ENCODE measurements at places on chromosomes 7 and 10.

DNA sequence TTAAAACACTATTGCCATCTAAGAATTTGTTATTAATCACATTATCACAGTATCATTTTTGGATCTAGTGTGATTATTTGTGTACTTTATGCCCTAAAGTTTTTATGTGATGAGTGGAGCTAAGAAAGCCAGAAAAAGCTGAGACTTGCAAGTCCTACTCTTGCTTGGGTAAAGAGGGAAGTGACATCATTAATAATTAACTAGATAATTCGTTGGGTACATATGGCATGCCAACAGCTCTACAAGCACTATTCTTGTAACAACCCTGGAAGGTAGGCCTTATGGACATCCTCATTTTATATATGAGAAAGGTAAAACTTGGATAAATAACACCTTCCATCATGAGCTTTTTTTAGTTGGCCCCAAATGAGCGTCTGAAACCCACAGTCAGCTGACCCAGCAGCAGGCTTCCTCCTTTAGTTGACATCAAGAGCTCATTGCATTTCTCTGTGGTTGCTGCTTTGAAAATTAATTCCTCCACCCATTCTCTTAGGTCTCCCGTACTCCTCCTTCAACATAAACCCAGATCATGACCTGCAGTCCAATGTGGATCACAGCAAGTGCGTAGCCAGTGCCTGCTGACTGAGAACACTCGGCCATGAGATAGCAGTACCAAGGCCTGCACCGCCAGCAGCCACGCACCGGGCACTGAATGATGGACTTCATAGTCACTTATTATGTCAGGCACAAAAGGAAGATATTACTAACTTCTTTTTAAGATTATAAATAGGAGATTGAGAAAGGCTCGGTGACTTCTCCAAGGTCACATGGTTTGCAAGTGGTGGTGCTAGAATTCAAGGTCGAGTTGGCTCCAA is 292.0 kb upstream of the AOAH start:
- DNase-seq: no peak

DNA sequence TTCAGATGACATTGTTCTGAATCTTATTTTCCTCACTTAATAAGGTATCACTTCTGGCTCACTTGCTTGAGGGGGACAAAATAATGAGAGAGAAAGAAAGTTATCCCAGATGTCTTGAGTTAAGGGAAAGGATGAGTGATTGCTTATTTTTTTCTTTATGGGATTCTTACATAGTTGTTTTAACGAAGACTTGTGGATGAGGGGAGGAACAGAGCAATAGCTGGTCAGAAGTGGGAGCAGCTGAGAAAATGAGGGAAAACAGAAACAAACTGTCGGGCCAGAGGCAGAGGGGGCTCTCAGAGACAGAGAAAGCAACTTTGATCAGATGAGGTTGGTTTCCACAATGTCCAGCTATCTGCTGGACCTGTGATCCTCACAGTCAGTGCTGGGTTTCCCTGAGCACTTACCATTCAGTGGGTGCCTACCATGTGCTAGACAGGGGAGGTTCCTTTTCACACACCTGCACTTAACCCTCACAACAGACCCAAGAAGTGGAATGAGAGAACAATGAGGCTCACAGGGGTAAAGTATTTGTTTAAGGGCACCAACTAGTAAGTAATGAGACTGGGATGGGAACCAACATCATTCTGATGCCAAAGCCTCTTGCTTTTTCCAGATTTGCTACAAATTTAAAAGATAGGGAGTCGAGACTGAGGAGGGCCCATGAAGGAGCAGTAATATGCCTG is 64.2 kb downstream of the BICC1 start:
- no peak for DNase-seq

DNA sequence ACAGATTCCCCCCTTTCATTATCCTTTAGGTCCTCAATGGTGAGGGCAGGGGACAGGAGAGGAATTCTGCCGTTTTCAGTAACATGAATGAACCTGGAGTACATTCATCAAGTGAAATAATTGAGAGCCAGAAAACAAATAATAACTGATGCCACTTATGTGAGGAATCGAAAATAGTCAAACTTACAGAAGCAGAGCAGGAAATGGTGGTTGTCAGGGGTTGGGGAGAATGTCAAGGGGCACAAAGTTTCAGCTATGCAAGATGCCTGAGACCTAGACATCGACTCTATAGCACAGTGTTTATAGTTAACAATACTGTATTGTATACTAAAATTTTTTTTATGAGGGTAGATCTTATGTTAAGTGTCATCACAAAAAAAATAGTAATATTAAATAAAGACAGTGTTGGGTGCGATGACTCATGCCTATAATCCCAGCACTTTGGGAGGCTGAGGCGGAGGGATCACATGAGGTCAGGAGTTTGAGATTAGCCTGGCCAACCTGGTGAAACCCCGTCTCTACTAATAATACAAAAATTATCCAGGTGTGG is 1219.8 kb downstream of the GATA3 start:
- no peak for DNase-seq

DNA sequence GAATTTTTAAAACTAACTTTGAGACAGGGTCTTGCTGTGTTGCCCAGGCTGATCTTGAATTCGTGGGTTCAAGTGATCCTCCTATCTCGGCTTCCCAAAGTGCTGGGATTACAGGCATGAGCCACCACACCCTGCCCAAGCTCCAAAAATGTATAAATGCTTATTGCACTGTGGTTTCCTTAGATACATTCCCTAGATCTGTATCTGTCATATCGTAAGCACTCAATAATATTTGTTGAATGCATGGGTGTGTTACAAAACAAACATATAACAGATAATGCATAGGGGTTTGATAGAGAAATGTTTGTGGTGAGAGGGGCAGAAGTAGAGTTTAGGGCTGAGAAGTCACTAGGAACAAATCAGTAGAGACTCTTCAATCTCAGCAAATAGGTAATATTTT is 955.3 kb upstream of the C7orf33 start:
- no peak for DNase-seq

DNA sequence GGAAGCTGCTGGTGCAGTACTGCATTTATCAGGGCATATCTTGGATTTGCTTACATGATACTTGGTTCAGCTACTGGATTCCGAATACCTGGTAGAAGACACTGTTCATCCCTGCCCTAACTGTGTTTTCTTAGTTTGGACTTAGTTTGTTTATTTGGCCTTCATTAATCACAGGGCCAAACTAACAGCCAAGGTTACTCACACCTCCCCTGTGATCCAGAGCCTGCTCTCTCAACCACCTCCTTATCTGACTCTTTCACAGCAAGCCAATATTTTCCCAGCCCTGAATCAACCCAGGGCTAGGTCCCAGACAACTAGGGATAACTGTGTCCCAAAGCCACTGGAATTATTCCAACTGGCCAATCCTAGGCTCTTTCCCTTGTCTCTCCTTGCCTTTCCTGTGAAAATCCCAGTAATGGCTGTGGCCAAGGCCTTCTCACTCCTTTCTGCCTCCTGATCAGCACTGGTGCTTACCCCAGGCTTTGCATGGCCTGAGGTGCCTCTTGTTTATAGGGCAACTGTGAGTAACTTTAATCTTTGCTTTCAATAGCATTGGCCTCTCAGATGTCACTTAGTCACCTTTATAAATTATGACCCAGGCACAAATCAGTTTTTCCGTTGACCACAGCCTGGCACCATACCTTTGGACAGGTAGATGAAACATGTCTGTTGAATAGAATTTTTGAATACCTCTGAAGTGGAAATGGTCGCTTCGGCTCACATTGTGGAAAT is 9.3 kb upstream of the JCAD start:
- no peak for DNase-seq

GRCh38 chr7:44195889-44196288 is 4.9 kb upstream of the YKT6 start:
- no peak for DNase-seq

GRCh38 chr10:62492870-62493180 is 118.7 kb downstream of the ZNF365 start:
- DNase-seq: no peak

DNA sequence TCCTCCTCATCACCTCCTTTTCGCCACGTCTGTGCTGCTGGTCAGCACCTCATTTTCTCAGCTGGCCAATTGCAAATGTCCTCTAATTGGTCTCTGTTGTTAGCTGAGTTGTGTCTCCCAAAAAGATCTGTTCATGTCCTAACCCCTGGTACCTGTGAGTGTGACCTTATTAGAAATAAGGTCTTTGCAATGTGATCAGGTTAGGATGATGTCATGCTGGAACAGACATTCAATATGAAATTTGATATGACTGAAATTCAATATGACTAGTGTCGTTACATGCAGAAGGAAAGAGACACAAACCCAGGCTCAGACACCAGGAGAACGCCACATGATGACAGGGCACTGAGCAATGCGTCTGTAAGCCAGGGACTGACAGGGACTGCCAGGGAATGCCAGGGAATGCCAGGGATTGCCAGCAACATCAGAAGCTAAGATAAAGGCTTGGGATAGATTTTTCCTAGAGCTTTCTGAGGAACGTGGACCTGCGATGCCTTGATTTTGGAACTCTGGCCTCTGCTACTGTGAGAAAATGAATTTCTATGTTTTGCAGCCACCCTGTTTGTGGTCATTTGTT is 77.5 kb upstream of the CXCL12 start:
- DNase-seq: no peak

DNA sequence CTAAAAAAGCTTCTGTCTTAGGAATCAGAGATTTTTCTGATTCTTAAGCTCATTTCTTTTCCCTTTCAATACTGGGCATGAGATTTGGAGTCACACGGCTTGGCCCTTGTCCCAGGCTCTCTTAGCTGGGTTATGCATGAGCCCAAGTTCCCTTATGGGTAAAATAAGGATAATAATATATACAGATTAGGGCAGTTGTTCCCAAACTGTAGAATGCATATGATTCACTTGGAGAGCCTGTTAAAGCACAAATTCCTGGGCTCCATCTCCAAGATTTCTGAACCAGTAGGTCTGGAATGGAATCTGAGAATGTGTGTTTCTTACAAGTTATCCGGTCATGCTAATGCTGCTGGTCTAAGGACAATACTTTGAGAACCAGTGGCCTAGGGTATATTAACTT is 154.0 kb downstream of the REEP3 start:
- no peak for DNase-seq

GRCh38 chr7:11478426-11478825 is 353.6 kb downstream of the THSD7A start:
- DNase-seq: no peak

DNA sequence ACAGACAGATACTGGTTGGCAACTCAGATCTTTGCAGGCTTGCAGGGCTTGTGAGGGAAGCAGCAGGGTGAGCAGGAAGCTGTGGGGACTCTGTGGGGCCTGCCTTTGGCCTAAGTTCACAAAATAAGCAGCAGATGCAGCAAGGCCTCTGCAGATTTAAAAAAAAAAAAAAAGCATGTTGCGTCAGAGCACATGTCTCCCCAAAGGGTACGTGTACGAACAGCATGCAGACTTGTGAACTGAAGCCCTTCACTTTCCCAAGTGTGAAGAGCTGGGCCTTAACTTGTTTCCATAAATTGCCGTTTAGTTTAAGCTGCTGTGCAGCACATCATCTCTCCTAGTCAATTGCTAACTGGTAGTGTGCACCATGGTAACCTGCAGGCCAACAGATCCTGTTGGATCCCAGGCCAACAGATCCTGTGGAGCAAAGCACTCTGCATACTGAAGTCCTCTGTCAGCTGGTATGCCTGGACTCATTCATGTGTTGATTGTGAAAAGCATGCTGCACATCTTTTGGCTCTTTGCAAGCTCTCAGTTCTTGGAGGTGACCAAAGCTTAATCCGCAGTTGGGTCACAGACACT is 10.8 kb upstream of the XPNPEP1 start:
- no peak for DNase-seq

GRCh38 chr10:133336118-133336576 is 549 bp downstream of the CALY start:
- DNase-seq: no peak

GRCh38 chr10:63494951-63495350 is 26.2 kb upstream of the REEP3 start:
- DNase-seq: no peak

DNA sequence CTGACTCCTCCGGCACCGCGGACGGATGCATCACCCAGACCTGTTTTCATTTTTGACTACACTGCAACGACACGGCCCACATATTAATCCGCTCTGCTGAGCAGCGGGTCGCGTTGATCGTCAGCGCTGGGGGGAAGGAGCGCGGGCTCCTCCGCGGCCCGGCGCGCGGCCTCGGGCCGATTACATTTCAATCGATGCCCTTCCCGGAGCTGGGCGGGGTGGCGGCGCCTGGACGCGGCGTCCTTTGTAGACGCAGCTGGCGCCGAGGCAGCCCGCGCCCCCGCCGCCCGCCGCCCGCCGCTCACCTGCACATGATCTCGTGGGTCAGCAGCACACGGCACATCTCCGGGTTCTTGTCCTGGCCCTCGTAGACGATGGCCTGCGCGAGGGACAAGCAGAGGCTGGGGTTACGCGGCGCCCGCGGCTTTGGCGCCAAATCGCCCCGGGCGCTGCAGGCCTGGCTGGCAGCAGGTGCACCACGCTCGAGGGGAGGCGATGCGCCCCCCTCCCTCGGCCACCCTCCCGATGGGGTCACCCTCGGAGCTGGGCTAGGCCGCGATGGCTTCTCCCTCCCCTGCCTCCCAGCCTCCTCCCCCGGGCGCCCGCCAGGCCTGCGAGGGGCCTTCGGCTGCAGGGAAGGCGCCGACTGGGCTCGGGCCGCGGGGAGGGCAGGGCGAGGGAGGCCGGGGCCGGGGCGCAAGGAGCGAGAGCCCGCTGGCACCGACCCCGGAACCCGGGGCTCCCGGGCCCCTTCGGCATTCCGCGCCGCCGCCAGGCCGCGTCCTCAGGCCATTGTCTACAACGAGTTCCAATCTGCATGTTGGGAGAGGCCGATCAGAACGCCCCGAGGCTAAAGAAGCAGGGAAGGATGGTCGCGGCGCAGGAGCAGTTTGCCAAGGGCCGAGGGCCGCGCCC is 5.2 kb downstream of the EBF3 start:
- DNase-seq: no peak
